Activated gamma-delta T cell (primary cell): ENCODE measurements at places on chromosomes 2 and 18.

GRCh38 chr2:158205215-158205614 is 103.5 kb downstream of the UPP2 start:
- no peak for DNase-seq

DNA sequence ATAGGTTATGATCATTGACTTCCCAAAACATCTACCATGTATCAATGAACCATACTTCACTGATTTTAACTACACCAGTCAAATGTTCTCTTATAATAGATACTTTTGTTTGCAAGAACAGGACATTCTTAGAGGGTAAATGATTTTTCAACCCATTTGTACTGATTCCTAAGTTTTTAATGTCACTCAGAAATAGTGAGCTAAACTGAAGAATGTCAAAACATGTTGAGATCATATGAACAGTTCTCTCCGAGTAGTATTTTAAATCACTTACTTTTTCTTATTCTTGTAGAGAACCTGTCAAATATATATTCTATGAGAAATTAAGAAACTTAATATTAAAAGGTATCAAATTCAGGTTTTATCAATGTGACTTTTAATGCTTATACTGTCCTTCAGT is 1362.9 kb upstream of the SLC39A10 start:
- DNase-seq = no peak

DNA sequence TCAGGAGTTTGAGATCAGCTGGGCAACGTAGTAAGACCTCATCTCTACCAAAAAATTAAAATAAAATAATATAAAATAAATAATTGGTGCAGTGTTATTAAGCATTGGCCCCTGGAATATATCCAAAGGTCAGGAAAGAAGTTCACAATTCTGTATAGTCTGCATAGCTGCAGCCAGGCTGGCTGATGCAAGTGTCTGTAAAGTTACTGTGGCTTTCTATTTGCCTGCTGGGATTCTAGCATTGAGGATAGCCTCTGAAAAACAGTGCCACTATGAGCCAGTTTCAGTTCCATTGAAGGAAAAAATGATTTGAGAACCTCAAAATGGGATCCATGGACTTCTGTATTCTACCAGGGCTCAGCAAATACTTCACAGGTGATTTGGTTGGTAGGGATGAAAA is 208.6 kb downstream of the PARD3B start:
- no peak for DNase-seq

DNA sequence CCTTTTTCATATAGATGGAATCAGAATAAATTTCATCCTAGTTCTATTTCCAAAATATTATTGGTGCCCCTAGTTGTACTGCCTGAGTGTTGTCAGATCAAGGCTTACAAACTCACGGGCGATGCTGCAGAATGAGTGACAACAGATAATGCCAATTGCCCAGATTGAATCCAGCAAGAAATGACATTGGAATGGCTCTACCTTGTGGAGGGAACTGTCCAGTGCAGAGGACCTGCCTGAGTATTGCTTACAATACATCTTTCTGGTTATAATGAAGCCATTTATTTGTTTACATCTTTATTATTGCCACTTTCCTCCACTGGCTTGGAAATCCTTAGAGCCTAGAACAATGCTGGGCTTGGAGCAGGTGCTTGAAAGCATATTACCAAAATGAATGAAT is 7.8 kb upstream of the IL1R2 start:
- no peak for DNase-seq

DNA sequence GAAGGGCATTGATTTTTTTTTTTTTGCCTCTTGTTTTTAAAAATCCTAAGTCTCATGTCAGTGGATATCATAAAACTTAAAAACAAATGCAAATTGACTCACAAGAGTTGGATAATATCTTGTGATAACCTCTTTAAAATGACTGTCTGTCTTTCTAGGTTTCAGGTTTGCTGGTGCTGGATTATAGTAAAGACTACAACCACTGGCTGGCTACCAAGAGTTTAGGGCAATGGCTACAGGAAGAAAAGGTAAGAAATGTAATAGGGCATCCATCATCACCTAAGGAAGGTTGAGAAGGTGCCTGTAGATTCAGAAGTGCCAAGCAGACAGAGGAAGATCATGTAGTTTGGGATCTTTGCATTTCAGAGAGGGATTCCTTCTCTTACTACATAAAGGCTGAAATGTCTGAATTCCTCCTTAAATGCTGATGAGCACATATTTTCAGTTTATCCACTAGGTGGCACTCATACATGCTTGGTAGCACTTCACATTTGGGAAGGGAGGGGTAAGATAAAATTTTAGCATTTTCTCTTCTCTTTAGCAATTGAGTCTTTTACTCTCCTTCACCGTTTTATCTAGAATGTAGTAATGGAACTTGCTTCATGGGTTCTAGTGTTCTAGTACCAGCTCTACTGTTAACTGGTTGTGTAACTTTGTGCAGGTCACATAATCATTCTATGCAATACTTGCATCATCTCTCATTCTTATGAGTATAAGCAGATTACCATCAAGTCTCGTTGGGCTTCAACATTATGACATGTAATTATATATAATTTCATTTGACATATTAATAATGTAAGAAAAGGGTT is 21.1 kb downstream of the CPS1 start:
- no peak for DNase-seq

GRCh38 chr18:51614967-51615571 is 417.6 kb upstream of the MEX3C start:
- no peak for DNase-seq

GRCh38 chr2:168583710-168584521 is 127.8 kb downstream of the CERS6 start:
- DNase-seq = no peak
